Stimulated activated CD8-positive, alpha-beta memory T cell treated with anti-CD3 and anti-CD28 coated beads, Interleukin-7, amount 100 ng/mL, for 48 hours (primary cell): ENCODE measurements at places on chromosomes 13 and 19.

- peak; percentile 56 for DNase-seq
Measured at GRCh38 chr19:16247353-16248182, 49.9 kb downstream of the AP1M1 start.

- DNase-seq, result no peak
Measured at GRCh38 chr13:28356561-28357021, 138.3 kb downstream of the FLT1 start.

DNA sequence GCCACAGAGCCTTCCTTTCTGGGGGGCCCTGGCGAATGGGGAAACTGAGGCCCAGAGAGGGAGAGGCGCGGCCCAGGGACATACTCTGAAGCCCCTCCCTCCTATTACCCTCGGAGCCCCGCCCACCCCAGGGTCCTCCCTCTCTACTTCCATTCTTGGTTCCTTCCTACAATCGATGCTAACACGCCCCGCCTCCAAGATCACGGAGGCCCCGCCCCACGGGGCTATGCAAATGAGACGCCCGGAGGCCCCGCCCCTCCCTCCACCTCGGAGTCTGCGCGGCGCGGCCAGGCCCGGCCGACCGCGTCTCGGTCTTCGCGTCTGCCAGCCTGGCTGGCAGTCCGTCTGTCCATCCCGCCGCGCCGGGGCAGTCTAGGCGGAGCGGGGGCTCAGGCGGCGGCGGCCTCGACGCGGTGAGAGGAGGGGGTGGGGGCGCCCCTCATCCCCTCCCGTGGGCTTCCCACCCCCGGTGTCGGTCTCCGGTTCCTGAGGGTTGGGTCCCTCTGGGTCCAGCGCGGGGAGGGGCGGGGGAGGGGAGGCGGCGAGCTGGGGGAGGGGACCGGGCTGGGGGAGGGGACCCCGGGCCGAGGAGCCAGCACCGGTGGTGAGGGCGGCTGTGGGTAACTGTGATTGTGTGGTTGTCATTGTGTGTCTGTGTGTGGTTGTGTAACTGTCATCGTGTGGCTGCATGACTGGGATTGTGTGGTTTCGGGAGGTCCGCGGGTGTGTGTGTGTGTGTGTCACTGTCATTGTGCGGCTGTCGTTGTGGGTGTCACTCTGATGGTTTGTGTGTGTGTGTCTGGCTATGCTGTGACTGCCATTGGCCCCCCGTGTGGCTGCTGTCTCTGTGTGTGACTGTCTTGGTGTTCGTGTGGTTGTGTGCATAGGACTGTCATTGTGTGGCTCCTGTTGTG is at the start of gene PLPPR2:
PLPPR2 (plus strand) TSS at position 273 of the 914 bp plus-strand sequence. CDS start 2,242 bp downstream, outside the sequence.
- peak; percentile 77 for DNase-seq

GRCh38 chr19:48661711-48662090 is 11.1 kb downstream of the NTN5 start:
- DNase-seq, result no peak

DNA sequence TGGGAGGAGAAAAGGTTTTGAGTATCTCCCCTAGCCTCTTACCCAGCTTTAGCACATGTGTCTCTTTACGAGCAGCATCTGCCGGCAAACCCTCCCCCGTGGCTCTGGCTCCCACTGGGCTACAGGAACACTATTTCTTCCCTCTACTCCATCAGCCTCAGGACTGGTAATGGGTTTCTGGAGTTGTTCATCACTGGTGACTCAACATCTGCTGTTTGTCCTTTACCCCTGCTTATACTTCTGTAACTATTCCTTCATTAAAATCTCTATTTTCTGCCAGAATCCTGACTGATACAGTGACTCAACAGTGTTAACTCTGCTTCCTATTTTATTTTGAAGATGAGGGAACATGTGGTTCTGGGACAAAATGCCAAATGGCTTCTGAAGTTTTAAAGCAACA is 437.3 kb upstream of the HTR2A start:
- DNase-seq, result no peak

DNA sequence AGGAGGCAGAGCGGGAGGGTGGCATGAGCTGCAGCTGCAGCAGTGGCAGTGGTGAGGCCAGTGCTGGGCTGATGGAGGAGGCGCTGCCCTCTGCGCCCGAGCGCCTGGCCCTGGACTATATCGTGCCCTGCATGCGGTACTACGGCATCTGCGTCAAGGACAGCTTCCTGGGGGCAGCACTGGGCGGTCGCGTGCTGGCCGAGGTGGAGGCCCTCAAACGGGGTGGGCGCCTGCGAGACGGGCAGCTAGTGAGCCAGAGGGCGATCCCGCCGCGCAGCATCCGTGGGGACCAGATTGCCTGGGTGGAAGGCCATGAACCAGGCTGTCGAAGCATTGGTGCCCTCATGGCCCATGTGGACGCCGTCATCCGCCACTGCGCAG is 2.0 kb downstream of the EGLN2 start:
- no peak for DNase-seq

DNA sequence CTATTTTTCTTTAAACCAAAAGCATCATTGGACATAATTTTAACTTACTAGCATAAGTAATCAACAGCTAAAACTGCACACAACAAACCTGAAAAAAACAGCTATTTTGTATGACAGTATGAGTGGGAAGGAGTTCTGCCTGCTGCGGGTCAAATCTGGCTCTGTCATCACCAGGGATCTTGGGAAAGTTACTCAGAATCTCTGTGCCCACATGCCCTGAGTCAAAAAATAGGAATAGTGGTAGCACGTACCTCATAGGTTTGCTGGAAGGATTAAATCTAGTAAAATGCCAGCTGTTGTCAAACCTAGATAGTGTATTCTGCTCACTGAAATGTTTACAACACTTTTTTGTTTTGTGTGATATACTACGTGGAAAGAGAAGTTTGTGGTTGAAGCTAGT is 1.1 kb downstream of the CLN5 start:
- DNase-seq, result no peak

DNA sequence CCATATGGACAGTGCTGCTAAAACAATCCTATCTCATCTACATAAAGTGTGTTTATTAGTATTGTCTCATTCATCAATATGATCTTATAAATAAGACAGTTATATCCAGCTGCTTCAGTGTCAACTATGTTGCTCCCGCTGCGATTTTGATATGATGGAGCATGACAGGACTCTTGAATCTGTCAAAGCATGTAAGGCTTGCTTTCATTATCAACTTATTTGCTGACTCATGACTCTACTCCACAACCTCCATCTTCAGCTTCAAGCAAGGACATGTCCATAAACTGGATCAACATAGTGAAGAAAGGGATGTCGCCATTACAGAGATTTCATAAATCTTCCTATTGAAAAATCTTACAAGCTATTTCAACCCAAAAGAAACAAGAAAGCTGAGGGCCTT is 2812.6 kb downstream of the PCDH9 start:
- DNase-seq, result no peak

DNA sequence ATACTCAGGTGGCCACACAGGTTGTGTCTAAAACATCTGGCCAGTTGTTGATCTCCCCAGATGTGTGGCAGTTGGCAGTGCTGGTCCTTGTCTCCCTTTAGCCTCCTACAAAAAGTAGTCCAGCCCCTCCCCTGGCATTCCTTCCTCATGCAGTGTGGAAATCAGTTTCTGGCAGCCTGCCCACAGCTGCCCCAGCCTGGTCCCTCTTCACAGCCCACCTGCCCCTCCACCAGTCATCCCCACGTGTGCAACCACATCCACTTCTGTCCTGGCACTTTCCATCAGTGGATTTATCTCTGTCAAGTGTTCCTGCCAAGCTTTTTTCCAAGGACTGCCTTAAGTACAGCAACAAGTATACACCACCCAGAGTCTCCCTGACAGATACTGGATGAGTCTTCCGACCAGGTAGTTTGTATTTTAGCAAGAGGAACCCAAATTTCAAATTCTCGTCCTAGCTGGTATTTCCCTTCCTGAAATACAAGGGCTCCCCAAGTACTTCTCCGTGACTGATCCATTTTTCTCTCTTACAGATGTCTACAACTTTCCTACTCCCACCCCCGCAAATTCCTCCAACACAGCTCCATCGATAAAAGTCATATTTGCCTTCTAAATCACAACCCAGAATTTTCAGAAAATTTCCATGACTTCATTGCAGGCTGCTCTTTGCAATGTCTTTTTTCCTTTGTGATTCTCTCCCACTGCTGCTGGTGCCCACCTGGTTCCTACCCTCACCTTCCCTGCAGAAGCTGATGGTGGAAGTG is 313.5 kb downstream of the FOXO1 start:
- no peak for DNase-seq

DNA sequence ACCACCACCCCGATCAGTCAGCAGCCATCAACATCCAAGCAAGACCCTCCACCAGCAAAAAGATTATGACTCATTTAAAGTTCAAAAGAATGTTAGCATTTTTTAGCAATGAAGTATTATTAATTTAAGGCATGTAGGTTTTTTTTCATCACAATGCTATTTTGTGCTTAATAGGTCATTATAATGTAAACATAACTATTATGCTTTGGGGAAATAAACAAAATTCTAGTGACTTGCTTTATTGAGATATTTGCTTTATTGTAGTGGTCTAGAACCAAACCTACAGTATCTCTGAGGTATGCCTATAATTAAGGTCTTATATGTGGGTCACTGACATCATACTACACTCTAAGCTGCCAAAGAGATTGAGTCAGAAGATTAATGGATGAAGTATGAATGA is 20.0 kb downstream of the KLF12 start:
- DNase-seq, result no peak

DNA sequence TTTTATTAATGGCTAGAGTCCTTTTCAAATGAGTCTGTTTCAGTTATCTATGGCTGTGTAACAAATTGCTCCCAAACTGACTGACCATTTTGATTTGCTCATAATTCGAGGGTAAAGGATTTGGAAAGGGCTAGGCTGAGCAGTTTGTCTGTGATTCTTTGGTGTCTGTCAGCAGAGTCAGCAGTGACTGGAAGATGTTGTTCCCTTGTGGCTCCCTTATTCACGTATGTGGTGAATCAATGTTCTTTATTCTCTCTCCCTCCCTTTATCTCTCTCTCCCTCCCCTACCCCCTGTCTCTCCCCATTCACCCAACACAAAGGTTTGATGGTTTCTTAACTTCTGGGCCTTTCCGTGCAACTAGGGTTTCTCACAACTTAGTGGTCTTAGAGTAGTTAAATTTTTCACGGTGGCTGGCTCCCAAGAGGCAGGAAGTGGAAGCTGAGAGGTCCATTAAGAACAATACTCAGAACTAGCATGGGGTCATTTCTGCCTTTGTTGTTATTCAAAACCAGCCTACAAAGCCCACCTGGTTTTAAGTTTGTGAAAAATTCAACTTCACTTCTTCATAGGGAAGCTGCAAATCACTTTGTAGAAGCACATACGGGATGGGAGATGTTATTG is 772.5 kb upstream of the SLITRK1 start:
- no peak for DNase-seq

- no peak for DNase-seq
Measured at GRCh38 chr19:12689012-12689411, 1.2 kb downstream of the GNG14 start.

- no peak for DNase-seq
Measured at GRCh38 chr13:36712770-36713169, 39.0 kb downstream of the SERTM1 start.

DNA sequence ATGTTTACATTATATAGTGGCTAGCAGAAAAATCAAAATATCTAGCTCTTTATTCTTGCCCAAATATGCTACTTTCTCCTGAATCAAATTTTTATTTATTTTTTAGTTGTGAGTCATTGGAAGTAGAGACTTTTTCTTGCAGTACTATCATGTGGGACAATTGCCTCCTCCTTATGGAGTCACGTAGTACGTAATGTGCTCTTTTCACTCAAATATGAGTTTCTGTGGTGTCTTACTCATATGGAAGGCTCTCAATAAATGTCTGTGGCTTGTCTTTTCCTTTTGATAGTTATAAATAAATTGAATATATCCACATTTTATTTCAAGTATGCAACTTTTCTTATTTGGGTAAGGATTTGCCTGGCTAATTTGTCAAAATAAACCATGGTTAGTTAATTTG is 1411.0 kb upstream of the SLC10A2 start:
- no peak for DNase-seq

GRCh38 chr13:23953860-23954512 is 56.7 kb upstream of the C1QTNF9B start:
- DNase-seq, result no peak

DNA sequence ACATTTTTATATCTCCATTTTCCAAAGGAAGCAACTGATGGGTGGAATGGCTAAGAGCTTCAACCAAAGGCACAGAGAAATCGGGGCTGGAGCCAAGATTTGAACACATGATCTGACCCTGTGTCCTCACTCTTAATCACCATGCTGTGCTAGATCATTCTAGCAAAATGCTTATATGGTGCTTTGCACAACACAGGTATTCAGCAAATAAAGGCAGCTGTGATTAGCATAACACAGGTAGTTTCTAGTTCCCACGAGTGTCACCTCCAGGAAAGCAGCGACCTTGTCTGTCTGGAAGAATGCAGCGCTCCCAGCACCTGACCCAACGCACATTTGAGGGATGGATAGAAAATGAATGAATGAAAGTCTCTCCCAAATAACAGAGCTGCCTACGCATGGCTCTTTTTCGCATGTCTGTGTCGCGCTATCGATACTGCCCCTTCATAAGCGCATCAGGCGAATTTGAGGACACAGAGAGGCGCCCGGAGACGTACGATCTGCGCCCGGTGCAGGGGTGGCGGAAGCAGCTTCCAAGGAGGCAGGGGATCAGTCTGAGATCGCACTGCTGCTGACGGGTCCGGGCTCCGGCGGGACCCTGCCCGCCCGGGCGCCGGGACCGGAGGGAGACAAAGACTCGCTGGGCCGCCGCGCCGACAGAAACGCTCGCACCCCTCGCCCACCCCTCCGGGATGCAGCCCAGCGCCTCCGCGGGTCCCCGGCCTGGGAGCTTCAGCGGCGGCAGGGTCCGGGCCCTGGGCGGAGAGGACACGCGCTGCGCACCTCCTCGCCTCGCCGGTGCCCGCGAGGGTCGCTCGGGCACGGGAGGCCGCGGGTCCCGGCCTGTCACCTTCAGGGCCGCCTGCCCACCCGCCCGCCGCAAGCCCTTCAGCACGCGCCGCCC is 609 bp downstream of the EPS15L1 start:
- DNase-seq, result peak; percentile 2

GRCh38 chr19:14434543-14435319 is 1.6 kb downstream of the PKN1 start:
- DNase-seq, result no peak

DNA sequence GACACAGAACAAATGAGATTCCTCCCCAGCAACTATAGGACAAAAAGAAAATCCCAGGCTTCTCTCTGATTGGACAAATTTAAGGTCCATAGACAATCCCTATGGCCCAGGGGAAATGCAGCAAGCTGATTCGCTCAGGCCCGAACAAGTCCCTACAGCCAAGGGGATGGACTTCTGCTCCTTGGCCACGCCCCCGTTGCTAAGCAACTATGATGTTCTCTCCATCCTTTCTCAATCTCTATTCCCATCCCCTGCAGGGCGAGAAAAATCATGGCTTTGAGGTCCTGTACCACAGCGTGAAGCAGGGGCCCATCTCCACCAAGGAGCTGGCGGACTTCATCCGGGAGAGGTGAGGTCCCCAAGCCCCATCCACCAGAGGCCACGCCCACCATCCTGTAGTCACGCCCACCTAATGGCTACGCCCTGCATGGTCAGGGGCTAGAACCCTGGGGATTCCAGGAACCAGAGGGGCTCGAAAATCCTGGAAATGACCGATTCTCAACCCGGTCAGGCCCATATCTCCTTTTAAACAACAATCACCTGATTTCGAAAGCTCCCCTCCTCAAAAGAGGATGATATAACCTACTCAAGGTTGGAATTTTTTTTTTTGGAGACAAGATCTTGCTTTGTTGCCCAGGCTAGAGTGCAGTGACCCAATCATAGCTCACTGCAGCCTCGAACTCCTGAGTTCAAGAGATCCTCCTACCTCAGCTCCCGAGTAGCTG is 11.4 kb downstream of the FCHO1 start:
- no peak for DNase-seq
